Activated T-helper 17 cell treated with anti-CD3 and anti-CD28 coated beads, Interleukin-2, amount 50 U/mL, for 72 hours (primary cell): ENCODE measurements at places on chromosomes 6 and 20.

- no peak for ATAC-seq
These were observed 16.9 kb upstream of the ANGPT4 start for GRCh38 chr20:933029-933428.

- no peak for ATAC-seq
These were observed 175.8 kb upstream of the LRFN2 start for GRCh38 chr6:40762981-40763380.

DNA sequence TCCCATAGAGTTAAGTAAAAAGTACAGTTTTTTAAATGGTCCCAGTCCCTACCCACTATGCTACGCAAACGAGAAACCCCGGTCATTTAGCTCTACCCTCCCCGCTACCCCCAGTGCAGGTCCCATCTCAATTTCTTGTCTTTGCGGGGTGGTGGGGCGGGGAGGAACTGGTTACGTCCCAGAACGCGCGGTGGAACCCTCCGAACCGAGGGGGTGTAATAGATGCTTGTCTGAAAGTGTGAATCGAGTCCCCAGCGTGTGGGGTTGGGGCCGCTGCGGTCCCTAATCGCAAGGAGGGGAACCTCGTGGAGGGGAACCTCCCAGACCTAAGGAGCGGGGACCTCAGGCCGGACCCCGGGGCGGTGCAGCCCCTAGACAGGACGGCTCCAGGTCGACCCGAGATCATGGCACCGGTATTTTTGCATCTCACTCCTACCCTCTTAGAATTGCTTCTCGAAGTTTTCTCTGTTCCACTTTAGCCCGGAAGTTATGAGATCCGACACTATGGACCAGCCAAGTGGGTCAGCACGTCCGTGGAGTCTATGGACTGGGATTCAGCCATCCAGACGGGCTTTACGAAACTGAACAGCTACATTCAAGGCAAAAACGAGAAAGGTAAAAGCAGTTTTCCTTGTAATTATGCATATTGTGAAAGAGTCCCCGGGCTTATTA is 779 bp downstream of the HEBP2 start:
- ATAC-seq, result no peak

DNA sequence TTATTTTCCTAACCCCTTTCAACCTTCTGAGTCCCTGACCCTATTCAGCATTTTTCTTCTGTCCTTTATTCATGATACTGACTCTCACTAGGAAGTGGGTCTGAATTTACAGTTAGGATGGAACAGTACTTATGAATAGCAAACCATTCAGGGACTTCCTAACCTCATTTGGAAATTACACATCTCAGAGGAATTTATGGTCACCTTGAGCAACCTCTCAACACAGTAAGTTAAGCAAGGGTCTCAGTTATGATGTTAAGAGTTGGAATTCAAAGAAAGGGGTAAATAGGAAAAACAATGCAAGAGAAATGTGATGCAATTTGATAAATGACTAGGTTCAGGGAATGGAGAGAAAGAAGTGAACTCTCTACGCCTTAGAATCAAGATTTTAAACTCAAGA is 97.3 kb downstream of the GPR6 start:
- ATAC-seq, result no peak

- ATAC-seq, result no peak
These were observed 255.1 kb downstream of the CDH26 start for GRCh38 chr20:60213126-60213893.

- no peak for ATAC-seq
These were observed 105.4 kb upstream of the AKIRIN2 start for GRCh38 chr6:87807475-87807874.

GRCh38 chr6:34226731-34227586 is 9.7 kb upstream of the HMGA1 start:
- ATAC-seq, result no peak
